Peyer's patch (tissue), 4 donors: ENCODE measurements at places on chromosomes 3 and 15. TPM values are rescaled to one million over a fixed set of nuclear protein-coding genes. Genes with fewer than 3 reads are reported as not detected.
A peak's percentile ranks its signal among the peaks of the same experiment; 100 is the strongest.

GRCh38 chr15:90407336-90407735 is 19.3 kb downstream of the IQGAP1 start:
- no peak overlapping the region for H3K4me3 ChIP-seq
- H3K4me1 ChIP-seq: no peaks in the 10 kb centered on the region
- H3K27ac ChIP-seq: peak overlapping the region; percentile 19

DNA sequence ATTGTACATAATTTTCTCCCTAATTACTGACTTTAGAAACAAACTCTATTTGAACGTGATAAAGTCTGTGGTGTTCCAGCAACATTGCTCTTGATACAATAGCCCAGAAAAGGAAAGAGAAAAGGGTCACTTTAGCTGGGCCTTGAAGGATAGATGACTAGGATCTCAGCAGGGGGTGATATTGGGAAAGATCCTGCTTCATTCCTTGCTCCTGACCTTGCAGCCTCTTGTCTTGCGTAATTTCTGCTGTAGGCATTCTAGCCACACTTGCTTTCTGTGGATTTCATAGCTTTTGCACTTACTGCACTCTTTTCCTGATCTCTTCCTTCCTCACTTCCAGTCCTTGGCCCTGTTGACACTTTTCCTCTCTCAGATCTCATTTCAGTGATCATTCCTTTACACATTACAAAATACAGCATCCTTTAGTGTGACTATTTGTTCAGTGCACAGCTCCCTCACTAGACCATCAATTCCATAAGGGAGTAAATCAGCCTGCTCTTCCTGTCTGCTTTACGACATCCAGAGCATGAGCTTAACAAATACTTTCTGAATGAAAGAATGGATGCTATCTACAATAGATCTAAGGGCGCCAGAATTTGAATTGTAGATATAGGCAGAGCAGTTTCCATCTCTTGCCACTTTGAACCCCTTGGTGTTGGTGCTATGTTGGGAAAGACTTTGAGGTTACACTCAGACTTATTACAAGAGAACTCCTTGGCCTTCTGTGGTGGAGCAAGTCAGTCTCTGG is 559.6 kb upstream of the MDFIC2 start:
- H3K4me1 ChIP-seq: no peaks in the 10 kb centered on the region
- H3K4me3 ChIP-seq: no peak overlapping the region
- H3K36me3 ChIP-seq: no peaks in the 10 kb centered on the region
- H3K27me3 ChIP-seq: no peaks in the 10 kb centered on the region

GRCh38 chr3:126353694-126354321 is 3.4 kb downstream of the KLF15 start:
- H3K27me3 ChIP-seq: peaks cover 4% of the 10 kb centered on the region
- H3K36me3 ChIP-seq: no peaks in the 10 kb centered on the region
- no peak for DNase-seq

DNA sequence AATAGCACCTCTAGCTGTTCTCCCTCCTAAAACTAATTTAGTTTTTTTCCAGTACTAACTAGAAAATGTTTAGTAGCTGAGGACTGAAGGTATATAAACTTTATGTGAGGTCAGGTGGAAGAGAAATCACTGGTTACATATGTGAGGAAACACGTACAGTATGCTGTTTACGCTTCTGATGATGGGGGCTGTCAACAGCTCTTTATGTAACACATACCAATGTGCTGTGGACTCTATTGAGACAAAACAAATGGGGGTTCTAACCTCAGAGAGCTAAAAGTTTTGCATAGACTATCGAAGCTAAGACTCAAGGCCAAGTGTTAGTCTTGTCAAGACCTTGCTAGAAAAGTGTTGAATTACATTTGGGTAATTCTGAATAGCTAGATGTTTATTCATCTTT is 107.5 kb downstream of the SYNPR start:
- no peak for DNase-seq
- no peak overlapping the region for H3K27ac ChIP-seq
- H3K27me3 ChIP-seq: no peaks in the 10 kb centered on the region

DNA sequence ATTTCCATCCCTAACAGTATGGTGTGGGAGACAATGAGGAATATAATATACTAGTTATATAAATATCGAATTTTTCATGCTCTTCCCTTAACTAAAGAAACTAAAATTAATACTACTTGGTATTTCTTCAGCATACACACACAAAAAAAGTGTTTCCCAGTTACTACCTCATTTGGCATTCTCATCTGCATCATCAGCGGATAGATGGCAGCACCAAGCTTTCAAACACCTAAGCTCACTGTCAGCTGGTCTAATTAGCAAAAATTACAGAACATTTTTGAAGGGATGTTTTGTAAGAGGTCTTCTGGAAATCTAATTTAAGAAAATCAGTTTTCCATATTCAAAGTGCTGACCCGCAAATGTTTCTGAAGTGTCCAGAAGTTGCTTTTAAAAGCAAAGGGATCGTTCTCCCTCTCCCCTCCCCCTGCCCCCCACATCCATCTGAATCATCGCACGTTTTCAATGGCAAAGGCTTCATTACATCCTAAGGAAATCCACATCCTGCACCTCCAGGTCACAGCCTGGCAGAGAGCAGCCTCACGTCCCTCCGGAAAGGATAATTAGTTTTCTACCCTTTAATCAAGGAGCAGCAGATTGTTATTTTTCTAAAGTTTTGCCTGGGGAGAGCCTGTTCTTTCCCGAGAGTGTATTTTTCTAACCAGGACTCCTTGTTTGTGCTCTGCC is 86.1 kb upstream of the SPATA12 start:
- no peaks in the 10 kb centered on the region for H3K27me3 ChIP-seq
- no peak for DNase-seq
- H3K4me3 ChIP-seq: no peak overlapping the region

- DNase-seq: no peak
- no peaks in the 10 kb centered on the region for H3K36me3 ChIP-seq
- H3K4me1 ChIP-seq: no peaks in the 10 kb centered on the region
Measured at GRCh38 chr15:98729446-98730042, 81.2 kb downstream of the IGF1R start.

DNA sequence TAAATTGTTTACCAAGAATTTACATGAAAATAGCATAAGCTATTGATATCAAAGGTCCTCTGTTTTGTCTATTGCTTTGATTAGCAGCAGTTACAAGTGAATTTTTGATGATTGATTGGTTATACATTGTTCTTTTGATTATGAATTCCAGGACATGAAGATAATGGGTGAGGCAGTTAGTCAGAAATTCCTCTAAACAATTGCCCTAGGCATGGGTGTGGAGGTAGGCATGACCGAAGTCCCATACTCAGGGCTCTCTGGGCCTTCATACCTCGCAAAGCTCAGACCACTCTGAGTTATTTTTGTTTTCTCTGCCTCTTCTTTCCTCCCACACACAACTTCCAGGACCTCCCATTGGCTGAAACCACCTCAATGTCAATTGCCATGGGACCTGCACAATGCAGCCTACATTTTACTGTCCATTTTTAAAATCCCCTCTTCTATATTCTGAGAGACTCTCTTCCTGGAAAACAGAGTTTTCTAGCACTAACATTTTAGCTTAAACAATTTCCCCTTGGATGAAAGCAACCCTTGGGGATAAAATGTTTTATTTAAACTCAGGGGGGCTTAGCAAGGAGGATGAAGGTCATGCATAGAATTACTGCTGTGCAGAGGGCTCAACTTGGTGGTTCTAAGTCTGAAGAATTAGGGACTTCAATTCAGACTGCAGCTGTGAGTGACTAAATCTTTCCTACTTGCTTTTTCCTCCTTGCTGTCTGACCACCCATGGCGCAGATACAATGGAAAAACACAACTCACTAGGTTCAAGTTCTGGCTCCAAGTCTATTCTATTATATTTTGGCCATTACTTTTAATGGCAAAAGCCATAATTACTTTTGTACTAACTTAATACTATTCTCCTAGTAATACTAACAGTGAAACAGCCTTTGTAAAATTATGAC is 594.8 kb downstream of the NTRK3 start:
- no peak for DNase-seq
- H3K4me1 ChIP-seq: no peaks in the 10 kb centered on the region
- H3K27ac ChIP-seq: no peak overlapping the region
- H3K27me3 ChIP-seq: no peaks in the 10 kb centered on the region

- H3K36me3 ChIP-seq: no peaks in the 10 kb centered on the region
- no peak overlapping the region for H3K4me3 ChIP-seq
- no peak overlapping the region for H3K27ac ChIP-seq
Measured at GRCh38 chr3:46998121-46998851, 18.8 kb downstream of the NBEAL2 start.

DNA sequence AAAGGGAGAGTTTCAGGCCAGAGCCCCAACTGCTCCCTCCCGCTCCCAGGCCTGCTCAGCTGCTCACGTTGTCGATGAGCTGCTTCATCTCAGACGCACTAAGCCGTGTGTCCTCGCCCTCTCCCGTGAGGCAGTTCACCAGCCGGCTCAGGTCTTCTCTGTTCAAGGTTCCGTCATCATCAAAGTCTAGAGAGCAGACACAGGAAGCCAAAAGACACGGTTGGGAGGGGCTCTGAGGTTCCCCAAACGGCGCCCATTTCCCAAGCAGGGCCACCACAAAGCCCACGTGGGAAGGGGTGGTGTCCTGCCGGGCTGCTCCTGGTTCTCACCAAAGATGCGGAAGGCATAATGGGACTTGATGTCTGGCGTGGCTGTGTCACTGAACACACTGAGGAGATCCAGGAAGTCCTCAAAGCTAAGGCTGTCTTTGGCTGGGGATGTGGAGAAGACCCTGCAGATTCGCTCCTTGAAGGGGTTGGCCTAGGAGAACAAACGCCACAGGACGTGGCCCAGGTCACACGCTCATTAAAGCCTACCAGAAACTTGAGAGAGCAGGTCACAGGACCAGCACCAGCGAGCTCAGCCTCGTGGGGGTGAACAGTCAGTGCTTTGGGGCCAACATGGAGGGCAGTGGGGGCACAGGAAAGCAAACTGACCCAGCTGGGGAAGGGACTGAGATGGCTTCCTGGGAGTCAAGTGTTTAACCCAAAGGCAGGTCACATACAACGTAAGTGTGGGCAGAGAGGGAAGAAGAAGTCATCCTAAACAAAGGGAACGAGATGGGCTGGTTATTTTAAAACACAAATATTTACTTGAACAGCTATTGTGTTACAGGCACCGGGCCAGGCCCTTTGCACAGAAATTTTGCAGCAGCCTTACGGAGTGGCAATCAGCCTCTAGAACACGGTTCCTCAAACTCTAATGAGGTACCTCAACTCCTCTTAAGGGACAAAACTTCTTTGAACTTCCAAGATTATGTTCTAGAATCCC is 2.4 kb downstream of the CIB1 start:
- peak overlapping the region; percentile 67 for H3K4me3 ChIP-seq
- DNase-seq: peak; percentile 86
- peaks cover 50% of the 10 kb centered on the region for H3K36me3 ChIP-seq
- H3K4me1 ChIP-seq: peaks cover 15% of the 10 kb centered on the region

DNA sequence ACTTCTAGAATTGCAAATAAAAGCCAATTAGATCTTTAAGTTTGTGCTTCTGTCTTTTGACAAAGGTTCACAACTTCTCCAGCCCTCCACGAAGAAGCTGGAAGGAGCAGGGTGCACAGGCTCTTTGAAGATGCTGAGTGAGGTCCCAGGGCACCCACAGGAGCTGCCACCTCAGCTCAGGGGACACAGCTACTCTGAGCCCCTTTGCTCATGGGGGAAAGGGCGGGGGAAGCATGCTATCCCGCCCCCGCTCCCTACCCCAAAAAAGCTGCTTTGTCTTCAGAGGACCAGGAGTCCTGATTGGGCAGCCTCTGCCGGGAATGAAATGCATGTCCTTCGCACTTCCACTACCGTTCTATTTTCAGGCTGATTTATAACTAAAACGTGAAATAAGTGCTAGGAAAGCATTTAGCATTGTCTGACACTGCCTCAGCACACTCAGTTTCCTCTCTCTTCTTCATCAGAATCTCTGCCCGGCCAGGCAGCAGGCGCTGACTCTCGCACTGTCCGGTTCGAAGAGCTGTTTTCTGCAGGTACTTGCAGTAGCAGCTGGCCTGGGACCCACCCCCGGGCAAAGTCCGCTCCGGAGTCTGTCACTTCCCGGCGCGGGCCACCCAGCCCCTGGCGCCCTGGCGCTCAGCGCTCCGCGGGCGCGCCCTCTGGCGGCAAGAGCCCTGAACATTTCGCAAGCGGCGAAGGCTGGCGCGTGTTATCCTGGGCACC is 45.5 kb upstream of the KLHL25 start:
- no peaks in the 10 kb centered on the region for H3K36me3 ChIP-seq
- H3K4me3 ChIP-seq: peak overlapping the region; percentile 11
- no peak overlapping the region for H3K27ac ChIP-seq
- DNase-seq: peak; percentile 96
- no peaks in the 10 kb centered on the region for H3K4me1 ChIP-seq
- no peaks in the 10 kb centered on the region for H3K27me3 ChIP-seq

- H3K27me3 ChIP-seq: no peaks in the 10 kb centered on the region
- no peaks in the 10 kb centered on the region for H3K36me3 ChIP-seq
- H3K4me1 ChIP-seq: peaks cover 14% of the 10 kb centered on the region
Measured at GRCh38 chr15:42593143-42593542, 17.7 kb downstream of the STARD9 start.

GRCh38 chr15:40850576-40851112 is 6.8 kb downstream of the SPINT1 start:
- H3K27me3 ChIP-seq: no peaks in the 10 kb centered on the region
- peaks cover 9% of the 10 kb centered on the region for H3K4me1 ChIP-seq
- peak; percentile 74 for DNase-seq
- H3K4me3 ChIP-seq: peak overlapping the region; percentile 21
- peak overlapping the region; percentile 63 for H3K27ac ChIP-seq
- H3K36me3 ChIP-seq: peaks cover 48% of the 10 kb centered on the region

DNA sequence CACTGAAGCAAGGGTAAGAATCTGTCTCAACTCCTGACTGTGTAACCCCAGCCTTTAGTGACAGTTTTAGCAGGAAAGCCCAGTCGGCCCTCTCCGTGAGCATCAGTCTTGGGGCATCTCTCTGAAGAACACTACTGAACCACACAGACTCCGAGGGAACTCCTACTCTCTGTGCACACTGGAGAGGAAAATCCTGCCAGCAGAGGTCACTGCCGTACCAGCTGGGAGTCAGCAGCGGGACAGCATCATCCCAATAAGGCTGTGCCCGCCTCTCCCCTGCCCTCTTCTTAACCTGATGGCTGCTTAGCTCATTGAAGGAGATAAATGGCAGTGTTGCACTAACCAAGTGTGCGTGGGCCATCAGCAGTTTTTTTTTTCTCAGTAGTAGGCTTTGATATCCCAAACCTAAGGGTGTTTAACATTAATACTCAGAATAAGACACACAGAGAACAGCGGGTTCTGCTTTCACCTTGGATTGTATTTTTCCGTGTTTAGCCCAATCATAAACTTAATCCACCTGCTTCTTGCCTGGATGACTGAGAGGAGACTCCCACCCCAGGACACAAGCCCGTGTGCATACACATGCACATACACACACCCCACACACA is 26.6 kb upstream of the RASA2 start:
- H3K4me3 ChIP-seq: no peak overlapping the region
- H3K36me3 ChIP-seq: no peaks in the 10 kb centered on the region
- DNase-seq: peak; percentile 89
- no peaks in the 10 kb centered on the region for H3K4me1 ChIP-seq
- no peaks in the 10 kb centered on the region for H3K27me3 ChIP-seq

The SHC4 gene
- total RNA-seq: not detected

The GOLGA8G gene
- not detected for total RNA-seq

The DLEC1 gene
- total RNA-seq: 0.67 TPM

The NME9 gene
- not detected for total RNA-seq
